ENCODE measurements at places on chromosomes 4 and X. TPM values are rescaled to one million over a fixed set of nuclear protein-coding genes. Genes with fewer than 3 reads are reported as not detected.

The PRSS12 gene
- total RNA-seq: 0.42 TPM

The RGS12 gene
- 24.1 TPM for total RNA-seq

The CDKL2 gene
- total RNA-seq: 6.5 TPM

The GNRHR gene
- not detected for total RNA-seq

The ASMTL gene
- 35.1 TPM for total RNA-seq

The SPANXA1 gene
- not detected for total RNA-seq

The TLR10 gene
- total RNA-seq: not detected

The CSAG1 gene
- total RNA-seq: not detected

The ADGRL3 gene
- 7.5 TPM for total RNA-seq

The TMPRSS11B gene
- total RNA-seq: 3.2 TPM

The TEX13B gene
- total RNA-seq: not detected

The CFI gene
- total RNA-seq: 12.5 TPM
